ENCODE measurements at places on chromosomes 12 and 14.

DNA sequence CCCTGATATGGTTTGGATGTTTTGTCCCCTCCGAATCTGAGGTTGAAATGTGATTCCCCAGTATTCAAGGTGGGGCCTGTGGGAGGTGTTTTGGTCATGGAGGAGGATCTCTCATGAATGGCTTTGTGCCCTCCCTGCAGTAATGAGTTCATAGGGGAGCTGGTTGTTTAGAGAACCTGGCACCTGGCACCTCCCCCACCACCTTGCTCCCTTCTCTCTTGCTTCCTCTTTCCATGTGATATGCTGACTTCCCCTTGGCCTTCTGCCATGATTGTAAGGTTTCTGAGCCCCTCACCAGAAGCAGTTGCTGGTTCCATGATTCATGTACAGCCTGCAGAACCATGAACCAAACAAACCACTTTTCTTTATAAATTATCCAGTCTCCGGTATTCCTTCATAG is 32.6 kb downstream of the CD163L1 start:
- no peak for DNase-seq

GRCh38 chr12:14614704-14615121 is 47.0 kb upstream of the PLBD1 start:
- DNase-seq, result no peak

DNA sequence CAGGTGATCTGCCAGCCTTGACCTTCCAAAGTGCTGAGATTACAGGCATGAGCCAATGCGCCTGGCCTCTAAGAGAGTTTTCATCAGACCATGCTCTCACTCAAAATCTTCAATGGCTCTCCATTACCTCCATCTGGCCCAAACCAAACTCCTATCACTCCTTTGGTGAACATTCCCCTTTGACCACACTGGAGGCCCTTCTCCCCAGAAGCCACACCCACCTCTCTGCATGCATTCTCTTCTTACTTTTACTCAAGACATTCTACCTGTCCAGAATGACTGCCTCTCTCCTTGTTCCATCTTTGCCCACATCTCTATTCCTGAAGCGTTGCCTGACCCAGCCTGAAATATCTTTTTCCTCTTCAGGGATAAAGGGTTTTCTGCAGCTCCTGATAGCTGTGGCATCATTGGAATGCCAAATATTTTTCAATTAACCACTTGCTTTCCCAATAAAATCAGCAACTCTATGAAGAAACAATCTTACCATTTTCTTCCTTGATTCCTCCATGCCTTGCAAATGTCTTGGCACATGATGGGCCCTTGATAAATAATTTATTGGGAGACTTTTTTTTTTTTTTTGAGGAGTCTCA is 15.5 kb downstream of the PLEK2 start:
- no peak for DNase-seq

GRCh38 chr12:101498252-101498651 is 23.1 kb downstream of the SPIC start:
- no peak for DNase-seq

- no peak for DNase-seq
These were observed 177.9 kb upstream of the KITLG start for GRCh38 chr12:88758176-88758575.

DNA sequence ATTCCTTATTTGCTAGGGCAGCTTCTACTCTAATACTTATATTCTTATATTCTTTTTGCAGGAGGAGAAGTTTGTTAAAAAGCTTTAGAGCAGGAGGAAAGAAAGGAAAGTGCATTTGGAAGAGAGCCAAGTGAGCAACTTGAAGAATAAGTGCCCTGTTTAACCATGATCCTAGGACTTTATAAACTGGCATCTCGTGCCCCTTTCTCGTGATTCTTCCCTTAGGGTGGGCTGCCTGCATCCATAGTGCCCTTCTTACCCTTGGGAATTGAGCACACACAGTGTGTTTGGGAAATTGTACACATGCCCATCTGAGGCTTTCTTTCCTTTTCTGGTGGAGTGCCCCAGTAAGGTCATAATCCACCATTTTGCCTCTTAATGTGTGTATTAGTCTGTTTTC is 141.9 kb downstream of the NUBPL start:
- no peak for DNase-seq

DNA sequence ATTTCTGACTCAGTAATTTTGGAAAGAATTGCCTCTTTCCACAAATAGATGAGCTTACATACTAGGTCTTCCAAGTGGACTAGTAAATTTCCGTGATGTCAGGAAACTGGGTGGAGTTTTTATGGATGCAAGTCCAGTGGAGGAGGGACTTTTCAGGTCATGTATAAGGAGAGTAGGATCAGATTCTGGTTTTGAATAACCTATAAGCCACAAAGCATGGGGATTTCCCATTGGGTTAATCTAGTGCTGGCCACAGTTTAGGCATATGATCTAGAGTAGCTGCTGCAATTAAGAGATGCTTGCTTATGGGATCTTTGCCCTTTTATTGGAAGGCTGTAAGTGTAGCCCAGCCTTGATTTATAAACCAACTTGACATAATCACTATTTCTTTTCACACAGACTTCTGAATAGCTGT is 33.8 kb downstream of the STK38L start:
- DNase-seq, result no peak

- no peak for DNase-seq
These were observed 19.2 kb downstream of the DNM1L start for GRCh38 chr12:32698285-32698684.

DNA sequence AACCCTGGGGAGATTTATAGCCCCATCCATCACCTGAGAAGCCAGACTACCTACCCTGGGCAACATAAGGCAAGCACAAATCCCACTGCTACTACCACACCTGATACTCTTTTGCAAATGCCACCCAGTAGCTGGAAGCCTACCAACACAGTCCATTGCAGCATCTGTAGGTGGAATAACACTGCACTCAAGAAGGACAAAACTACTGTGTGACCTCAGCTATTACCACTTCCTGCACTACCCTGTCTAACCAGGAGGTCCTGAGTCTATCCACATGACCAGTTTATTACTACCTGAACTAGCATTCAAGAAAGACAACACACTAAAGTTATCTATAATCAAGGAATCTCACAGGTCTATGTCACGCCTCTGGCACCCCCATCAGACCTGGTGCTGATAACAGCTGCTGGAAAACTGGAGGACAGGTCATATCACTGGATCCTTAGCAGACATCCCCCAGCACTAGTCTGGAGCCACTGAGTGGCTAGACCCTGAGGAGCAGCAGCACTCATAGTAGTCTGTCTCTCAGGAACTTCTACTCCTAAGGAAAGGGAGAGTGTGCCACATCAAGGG is 2.9 kb upstream of the CLEC1A start:
- no peak for DNase-seq

GRCh38 chr12:95699579-95699978 is 91.0 kb downstream of the NTN4 start:
- DNase-seq, result no peak

GRCh38 chr12:53160000-53160399 is 20.5 kb upstream of the ZNF740 start:
- no peak for DNase-seq

DNA sequence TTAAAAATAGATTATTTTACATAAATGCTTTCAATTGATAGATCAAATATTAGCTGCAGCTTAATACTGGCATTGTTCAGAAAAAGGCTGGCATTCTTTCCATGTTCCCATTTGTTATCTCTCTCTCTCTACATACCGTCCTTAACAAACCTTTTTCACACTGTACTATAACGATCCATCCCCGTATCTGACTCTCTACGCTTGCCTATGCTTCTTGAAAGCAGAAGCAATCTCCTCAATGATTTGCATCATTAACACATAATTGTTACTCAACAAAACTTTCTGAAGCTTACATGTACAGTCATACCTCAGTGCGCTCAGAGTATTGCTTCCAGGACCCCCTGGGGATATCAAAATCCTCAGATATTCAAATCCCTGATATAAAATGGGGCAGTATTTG is 89.7 kb downstream of the TMTC1 start:
- DNase-seq, result no peak

DNA sequence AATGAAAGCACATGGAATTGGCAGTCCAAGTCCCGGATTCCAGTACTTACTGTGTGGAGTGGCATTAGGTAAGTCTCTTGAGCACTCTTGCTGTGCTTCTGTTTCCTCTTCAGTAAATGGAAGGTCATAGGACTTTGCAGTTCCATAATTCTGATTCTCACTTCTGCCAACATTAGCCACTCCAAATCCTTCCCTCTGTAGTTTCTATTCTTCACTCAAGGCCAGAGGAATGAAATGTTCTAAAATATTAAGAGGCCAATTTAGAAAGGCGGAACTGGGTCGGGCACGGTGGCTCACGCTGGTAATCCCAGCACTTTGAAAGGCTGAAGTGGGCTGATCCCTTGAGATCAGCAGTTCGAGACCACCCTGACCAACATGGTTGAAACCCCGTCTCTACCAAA is 19.8 kb upstream of the SLC5A8 start:
- DNase-seq, result no peak

DNA sequence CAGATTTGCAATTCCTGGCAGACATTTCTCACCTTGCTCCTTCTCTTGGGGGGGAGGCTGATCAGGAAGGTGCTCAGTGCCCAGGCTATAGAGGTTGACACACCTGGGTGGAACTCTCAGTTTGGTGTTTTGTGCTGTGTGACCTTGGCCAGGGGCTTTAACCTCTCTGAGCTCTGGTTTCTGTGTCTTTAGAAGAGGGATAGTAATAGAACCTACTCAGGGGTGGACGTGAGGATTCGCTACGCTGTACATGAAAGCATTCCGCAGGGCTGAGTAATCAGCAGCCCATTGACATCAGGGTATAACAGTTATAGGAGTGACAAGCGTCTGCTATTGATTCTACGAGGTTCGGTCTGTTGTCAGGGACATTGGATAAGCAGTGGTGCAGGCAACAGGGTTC is 98.1 kb downstream of the PHETA1 start:
- no peak for DNase-seq

DNA sequence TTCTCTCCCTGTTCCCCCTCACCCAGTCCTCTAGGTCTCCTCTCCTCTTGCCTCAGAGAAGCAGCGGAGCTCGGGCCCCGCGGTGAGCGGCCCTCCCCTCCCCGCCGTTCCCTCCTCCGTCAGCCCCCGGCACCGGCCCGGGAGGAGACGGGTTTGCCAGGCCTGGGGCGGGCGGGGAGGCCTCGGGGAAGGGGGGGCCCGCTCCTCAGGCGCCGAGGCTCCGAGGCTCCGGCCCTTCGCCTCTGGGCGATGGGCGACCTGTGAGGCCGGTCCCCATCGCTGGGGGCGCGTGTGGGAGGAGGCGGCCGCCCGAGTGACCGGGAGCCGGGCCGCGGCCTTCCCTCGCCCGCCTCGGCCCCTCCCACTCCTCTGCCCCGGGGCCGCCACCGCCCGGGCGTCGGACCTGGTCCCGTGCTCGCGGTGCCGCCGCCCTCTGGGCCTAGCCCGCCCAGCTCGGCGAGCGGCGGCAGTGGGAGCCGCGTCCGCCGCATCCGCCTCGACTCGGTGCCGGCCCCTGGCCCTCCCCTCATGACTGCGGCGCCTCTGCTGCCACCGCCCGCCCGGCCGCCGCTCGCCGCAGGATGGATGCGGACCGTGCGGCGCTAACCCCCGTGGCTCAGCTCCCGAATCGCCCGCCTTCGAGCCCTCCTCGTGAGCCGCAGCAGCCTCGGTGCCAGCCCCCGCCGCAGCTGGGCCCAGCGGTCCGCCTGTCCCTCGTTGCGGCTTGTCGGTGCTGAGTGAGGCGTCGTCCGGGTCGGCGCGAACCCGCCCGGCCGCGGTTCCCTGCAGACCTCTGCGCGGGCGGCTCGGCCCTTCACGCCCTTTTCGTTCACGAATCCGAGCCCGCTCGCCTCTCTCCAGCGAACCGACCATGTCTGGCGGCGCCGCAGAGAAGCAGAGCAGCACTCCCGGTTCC is 574 bp downstream of the WNK1 start:
- peak; percentile 44 for DNase-seq

DNA sequence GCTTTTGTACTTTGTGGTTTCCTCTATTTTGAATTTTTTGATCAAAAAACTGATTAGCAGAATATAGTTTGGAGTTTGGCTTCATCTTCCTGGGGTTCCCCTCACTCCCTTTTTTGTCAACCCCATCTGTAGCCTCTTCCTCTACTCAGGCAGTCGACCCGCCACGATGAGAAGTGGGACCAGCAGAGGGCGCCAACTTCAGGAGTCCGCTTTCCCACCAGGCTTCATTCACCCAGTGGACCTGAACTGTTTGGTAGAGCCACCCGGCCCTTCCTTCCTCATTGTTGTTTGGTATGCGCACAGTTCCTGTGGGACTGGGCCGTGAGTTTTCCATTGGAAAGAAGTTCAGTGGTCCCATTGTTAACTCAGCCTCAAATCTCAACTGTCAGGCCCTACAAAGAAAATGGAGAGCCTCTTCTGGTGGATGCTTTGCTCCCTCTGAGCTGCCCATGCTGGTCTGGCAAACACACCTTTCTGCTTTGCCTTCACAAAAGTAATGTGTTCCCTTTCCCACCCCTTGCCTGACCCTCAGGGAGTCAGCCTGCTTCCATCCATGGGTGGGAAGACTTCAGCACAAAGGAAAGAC is 21.7 kb downstream of the TMBIM6 start:
- peak; percentile 78 for DNase-seq

- no peak for DNase-seq
These were observed 15.3 kb downstream of the WDR20 start for GRCh38 chr14:102154821-102155549.

GRCh38 chr14:97851428-97851995 is 1054.3 kb downstream of the VRK1 start:
- DNase-seq, result no peak

GRCh38 chr14:91693346-91693745 is 38.5 kb downstream of the CATSPERB start:
- DNase-seq, result no peak

DNA sequence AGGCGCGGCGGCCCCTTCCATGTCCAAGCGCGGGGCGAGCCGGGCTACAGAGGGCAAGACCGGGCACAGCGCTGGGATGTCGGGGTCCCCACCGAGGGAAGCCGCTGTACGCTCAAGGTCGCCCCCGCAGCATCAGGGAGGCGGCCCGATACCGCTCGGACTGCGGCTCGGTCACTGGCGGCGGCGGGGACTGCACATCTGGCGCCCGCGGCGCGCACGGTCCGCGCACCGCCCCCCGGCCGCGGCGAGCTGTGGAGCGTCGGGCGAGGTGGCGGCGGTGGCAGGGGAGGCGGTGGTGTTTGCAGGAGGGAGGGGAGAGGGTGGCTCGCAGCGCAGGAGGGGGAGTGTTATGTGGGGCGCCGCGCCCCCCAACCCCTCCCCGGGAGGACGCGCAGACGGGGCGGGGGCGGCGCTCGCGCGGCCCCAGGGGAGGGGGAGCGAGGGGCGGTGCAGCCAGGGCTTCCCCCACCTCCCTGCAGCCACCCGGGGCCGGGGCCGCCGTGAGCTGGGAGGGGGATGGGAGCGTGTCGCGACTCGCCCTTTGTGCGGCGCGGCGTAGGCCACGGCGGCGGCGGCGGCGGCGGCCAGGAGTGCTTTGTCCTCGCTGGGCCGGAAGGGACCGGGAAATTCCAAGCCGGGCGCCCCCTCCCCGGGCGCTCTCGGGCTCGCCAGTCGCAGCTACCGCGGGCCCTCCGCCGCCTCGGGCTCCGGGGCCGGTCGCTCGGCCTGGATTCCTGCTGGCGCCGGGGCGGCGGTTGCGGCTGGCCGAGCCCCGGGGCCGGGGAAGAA is at the start of gene NUAK1:
Gene NUAK1 (minus strand): TSS at position 322 of the 789 bp plus-strand sequence. CDS start 301 bp downstream, at position 21.
- DNase-seq, result peak; percentile 24

GRCh38 chr12:131250951-131251315 is 297.2 kb downstream of the ADGRD1 start:
- no peak for DNase-seq
